DMS153 (cell line): ENCODE measurements at places on chromosomes 1 and 21.

GRCh38 chr1:95888941-95889390, 655.0 kb downstream of the RWDD3 start:
- DNase-seq, result no peak

DNA sequence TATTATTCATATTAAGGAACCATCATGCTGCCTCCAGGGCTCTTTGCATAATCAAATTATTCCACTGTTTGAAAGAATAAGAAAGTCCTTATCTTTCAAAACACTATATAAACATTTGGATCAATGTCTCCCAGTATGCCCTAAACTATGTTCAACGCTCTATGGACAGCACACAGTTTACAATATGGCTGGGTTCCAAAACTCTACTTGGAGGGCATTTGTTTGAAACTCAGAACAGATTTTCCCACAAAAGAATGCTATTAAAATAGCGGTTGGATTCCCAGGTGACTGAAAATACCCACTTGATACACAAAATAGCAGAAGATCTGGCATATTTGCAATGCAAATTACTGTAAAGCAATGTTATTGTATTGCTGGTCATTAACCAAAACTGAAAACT, 3.2 kb downstream of the HAO2 start:
- DNase-seq, result no peak

DNA sequence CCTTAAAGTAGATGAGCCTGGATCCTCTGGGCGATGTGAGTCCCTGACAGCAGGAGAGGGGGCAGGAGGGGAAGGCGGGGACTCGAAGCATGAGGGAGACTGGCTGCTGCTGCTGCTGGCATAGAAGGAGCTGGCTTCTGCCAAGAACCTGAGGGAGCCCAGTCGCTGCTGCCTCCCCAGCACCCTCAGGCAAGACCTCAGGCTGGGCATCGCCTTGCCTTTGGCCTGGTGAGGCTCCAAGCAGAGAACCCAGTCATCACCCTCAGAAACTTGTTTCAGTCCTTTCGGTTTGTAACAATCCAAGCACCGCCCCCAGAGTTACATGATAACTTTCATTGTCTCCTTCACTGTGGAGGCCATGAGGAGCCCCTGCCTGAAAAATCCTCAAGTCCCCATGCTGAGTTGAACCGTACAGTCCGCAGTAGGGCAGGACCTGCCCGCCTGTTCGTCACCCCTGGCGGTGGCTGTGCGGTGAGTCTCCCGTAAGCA, 38.8 kb downstream of the POFUT2 start:
- DNase-seq, result no peak

DNA sequence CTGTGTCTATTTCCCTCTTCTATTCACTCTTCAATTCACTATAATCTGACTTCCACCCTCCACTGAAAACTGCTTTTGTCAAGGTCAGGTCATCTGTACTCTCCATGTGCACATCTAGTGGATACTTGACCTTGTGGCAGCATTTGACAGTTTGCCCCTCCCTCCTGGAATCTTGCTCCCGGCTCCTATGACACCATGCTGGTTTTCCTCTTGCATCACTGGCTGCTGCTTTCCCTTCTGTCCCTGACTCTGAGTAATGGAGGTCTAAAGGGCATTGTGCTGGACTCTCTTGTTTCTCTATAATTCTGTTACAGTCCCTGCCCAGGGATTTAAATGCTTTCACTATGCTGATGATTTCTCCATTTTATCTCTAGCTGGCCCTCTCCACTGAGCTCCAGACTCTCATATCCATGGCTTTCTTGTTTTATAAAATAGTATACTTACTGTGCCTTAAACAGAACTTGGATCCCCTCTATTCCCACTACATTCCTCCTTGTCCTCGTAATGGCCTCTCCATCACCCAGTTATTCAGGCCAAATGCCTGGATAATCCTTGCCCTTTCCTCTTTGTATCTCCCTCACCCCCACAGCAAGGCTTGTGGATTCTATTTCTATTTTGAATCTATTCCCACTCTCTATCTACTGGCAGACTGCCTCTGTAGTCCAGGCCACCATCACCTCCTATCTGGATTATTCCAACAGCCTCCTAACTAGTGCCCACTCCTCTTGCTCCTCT, 36.8 kb upstream of the PODN start:
- no peak for DNase-seq

DNA sequence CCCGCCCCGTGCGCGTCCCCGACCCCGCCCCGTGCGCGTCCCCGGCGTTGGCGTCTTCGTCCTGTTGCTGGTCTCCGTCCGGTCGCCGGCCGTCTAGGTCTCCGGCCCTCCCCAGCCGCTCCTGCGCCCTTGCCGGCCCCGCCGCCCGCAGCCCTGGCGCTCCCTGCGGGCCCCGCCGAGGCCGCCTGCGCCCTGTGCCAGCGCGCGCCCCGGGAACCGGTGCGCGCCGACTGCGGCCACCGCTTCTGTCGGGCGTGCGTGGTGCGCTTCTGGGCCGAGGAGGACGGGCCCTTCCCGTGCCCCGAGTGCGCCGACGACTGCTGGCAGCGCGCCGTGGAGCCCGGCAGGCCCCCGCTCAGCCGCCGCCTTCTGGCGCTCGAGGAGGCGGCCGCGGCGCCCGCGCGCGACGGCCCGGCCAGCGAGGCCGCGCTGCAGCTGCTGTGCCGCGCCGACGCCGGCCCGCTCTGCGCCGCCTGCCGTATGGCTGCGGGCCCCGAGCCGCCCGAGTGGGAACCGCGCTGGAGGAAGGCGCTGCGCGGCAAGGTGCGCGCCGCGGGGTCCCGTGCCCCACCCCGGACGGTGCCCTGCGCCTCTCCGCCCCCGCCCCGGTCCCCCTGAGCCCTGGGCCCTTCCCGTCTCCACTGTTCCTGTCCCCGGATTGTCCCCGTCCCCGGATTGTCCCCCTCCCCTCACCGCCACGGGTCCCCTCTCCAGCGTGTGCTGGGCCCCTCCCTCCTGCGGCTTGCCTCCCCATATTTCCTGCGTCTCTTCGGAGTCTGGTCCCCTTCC, at the start of gene RNF187:
RNF187 (plus strand) TSS at position 47 of the 789 bp plus-strand sequence.
- no peak for DNase-seq
